CD4-positive, alpha-beta T cell treated with Interleukin-6 at 100 ng/mL for 8 hours (primary cell): ENCODE measurements at places on chromosomes 7 and 10.

- DNase-seq: no peak
These were observed 27.0 kb upstream of the GLI3 start for GRCh38 chr7:42263971-42264370.

- no peak for DNase-seq
These were observed 169.6 kb downstream of the SRPK2 start for GRCh38 chr7:105218939-105219770.

GRCh38 chr10:66931949-66932343 is 6.1 kb downstream of the LRRTM3 start:
- DNase-seq: no peak

- no peak for DNase-seq
These were observed 821.4 kb downstream of the CCSER2 start for GRCh38 chr10:85149766-85150165.

DNA sequence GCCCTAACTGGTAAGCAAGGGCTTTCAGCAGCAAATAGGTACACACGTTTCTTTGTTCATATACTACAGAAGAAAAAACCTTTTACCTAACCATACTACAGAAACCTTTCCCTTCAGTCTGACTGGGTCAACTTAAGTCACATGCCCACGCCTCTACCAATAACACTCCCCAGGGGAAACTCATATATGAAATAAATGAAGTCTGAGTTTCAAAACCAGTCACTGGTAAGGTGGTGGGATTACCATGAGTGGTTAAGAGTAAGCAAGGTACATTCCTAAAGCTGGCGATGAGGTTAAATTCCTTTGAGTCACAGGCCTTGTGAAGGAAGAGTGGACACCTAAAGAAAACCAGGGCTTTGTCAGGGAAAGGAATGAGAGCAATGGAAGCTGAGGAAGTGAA is 21.4 kb upstream of the KIF20B start:
- no peak for DNase-seq

- DNase-seq: no peak
These were observed 27.8 kb downstream of the CAV1 start for GRCh38 chr7:116552602-116553001.

- no peak for DNase-seq
These were observed 30.2 kb upstream of the GJD4 start for GRCh38 chr10:35574924-35575352.

DNA sequence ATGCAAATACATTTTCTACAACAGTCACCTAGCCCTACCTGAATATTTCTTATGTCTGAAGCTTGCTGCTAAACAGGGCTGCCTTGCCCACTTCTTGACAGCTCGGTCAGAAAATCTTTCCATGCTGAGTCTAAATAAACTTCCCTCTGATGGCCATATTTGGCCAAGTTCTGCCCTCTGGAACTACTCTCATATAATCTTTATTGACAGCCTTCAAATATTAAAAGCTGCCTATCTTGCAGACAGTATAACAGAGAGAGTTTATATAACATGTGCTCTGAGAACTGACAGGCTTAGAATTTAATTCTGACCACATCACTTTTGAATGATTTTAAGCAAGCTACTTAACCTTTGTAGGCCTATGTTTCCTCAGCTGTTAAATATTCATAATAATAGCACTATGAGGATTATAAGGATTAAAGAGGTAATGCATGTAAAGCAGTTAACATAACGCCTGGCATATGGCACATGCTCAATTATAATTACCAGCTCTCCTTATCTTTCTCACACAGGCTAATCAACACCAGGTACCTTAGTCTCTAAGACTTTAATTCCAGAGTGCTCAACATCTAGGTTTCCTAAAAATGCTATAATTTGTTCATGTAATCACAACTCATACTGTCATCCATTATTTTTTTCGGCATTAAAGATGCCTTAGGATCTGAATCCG is 334.1 kb downstream of the HPSE2 start:
- no peak for DNase-seq

- DNase-seq: no peak
These were observed 43.2 kb downstream of the FZD1 start for GRCh38 chr7:91307467-91307866.

- no peak for DNase-seq
These were observed 51.6 kb downstream of the TES start for GRCh38 chr7:116261904-116262303.

DNA sequence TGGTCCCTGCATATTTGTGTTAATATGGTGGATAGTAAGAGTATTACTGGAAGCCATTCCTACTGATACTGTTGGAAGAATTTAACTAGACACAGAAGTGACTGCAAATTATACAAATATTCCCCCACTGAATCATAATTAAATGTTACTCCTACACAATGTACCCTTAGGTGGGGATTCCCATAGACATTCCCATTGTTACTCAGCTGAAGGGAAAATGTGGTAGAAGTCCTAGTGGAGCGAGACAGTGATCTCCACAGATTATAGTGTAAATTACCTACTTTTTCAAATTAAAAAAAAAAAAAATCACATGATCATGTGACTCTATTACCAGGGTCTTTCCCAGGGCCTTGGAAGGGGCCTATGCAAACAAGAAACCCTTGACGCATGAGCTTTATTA is 611.8 kb downstream of the LRMDA start:
- DNase-seq: no peak

DNA sequence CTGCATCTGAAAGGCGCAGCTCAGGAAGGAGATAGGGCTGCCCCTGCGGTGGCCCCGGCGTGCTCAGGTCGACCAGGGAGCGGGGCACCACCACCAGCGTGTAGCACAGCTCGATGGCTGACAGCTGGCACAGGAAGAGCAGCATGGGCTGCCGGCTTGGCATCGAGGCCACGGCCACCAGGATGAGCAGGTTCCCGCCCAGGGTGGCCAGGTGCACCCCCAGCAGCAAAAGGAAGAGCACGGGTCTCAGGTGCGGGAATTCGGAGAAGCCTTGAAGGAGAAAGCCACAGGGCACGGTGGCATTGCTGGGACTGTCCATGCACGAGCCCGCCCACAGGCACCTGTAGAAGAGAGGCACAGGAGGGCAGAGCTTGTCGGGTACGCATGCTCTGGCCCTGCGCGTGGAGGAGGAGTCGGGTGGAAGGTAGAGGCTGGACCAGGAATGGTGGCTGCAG is 33.9 kb downstream of the TAS2R41 start:
- no peak for DNase-seq

DNA sequence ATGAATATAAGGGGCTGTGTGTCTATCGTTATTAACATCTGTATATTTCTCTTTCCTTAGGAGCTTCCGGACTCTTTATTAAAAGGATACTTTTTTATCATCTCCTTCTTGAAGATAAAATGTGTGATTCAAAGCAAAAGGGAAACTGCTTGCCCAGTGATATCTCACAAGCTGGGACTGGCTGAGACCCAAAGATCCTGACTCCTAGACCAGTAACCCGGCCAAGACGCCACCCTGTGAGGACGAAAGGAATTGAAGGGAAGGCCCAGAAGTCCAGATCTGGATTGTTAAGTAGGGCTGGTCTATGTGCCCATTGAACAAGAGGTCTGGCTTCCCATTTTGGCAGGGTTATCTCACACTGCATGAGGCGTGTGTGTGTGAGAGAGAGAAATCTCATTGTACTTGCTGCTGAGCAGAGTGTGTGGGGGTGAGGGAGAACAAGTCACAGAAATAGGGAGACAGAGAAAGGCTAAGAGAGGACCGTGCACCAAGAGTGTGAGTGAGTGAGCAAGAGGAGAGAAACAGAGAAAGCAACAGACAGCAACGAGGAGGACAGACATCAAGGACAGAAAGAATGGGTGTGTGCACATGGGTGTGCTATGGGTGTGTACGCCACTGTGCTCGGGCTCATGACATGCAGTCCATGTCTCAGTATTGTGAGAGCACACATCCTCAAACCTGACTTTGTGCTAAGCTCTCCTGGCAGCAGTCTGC is 75.4 kb downstream of the PLXNA4 start:
- DNase-seq: no peak

- no peak for DNase-seq
These were observed 115.6 kb downstream of the CDH23 start for GRCh38 chr10:71512312-71512711.

GRCh38 chr7:144063710-144064109 is 5.9 kb upstream of the OR2A25 start:
- DNase-seq: no peak
